ENCODE measurements at places on chromosomes 11 and 22.
A peak's percentile ranks its signal among the peaks of the same experiment; 100 is the strongest.

DNA sequence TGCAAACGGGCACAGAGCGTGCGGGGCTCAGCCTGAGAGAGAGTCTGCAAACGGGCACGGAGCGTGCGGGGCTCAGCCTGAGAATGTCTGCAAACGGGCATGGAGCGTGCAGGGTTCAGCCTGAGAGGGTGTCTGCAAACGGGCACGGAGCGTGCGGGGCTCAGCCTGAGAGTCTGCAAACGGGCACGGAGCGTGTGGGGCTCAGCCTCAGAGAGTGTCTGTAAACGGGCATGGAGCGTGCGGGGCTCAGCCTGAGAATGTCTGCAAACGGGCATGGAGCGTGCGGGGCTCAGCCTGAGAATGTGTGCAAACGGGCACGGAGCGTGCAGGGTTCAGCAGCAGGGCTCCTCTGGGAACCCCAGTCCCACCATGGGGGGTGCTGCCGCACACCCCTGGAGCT is 13.5 kb downstream of the PHRF1 start:
- DNase-seq = no peak

- no peak for DNase-seq
These were observed 2.0 kb upstream of the SOX10 start for GRCh38 chr22:37986371-37986770.

- no peak for DNase-seq
These were observed 39.6 kb upstream of the HORMAD2 start for GRCh38 chr22:30040499-30041260.

- no peak for DNase-seq
These were observed 110.4 kb upstream of the CSNK2A3 start for GRCh38 chr11:11463405-11463804.

GRCh38 chr22:47203554-47203991 is 441.1 kb downstream of the TBC1D22A start:
- no peak for DNase-seq

DNA sequence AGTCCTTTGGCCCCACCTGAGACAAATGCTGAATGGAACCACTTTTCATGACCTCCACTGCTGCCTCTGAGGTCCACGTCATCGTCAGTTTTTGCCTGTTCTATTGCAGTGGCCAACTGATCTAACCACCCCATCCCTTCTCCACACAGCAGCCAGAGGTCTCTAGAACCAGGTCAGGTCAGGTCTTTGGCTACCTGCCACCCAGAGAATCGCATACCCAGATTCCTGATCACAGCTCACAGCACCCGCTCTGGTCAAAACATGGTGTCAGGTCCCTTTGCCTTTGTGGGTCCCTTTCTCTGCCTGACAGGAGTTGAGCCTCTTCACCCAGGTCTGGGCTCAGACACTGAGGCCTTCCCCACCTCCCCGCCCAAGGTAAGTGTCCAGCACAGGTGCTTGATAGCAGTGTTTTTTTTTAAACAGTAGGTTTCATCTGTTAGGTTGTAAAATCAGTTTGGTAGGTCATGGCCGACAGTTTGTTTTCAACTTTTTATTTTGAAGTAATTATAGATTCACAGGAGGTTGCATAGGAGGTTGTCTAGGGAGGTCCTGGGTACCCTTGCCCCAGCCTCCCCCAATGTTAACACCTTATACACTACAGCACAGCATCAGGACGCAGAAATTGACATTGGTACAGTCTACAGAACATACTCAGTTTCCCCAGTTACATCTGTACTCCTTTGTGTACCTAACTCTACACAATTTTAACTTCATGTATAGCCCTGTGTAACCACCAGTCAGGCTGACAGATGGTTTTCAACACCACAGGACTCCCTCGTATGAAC is 6.9 kb downstream of the C22orf39 start:
- no peak for DNase-seq

DNA sequence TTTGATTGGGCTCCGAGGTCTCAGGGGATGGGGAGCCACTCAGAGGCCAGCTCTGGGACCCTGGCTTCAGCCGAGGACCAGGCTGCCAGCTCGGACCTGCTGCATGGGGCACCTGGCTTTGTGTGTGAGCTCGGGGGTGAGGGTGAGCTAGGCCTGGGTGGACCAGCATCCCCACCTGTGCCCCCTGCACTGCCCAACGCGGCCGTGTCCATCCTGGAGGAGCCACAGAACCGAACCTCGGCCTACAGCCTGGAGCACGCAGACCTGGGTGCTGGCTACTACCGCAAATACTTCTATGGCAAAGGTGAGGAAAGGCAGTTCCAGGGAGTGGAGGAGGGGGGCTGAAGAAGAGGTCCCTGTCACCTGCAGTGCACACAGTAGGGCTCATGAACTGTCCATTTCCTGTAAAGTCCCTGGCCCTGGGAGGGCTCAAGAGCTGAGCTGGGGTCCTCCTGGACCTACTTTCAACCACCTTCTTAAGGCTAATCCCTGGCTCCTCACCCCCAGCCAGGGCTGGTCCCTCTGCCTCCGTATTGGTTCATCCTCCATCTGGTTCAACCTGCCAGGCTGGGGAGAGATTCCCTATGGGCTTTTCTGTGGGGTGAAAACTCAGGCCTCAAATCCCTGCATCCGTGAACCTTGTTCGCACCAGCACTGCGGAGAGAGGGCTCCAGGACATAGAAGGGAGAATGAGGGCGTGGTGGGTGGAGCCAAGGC is 3.6 kb downstream of the SIPA1 start:
- no peak for DNase-seq

DNA sequence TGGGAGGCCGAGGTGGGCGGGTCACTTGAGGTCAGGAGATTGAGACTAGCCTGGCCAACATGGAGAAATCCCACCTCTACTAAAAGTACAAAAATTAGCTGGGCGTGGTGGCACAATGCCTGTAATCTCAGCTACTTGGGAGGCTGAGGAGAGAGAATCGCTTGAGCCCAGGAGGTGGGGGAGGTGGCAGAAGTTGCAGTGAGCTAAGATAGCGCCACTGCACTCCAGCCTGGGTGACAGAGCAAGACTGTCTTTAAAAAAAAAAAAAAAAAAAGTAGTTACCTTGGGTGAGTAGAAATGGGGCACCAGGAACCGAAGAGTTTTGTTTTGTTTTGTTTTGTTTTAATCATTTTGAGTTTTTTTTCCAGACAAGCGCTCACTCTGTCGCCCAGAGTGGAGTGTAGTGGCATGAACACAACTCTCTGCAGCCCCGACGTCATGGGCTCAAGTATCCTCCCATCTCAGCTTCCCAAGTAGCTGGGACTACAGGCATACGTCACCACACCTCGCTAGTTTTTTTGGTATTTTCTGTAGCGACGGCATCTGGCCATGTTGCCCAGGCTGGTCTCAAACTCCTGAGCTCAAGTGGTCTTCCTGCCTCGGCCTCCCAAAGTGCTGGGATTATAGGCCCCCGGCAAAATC is 15.8 kb downstream of the THAP12 start:
- no peak for DNase-seq

GRCh38 chr11:70176940-70177689 is 26.0 kb upstream of the FADD start:
- no peak for DNase-seq

- DNase-seq = no peak
These were observed 64.5 kb upstream of the TCF20 start for GRCh38 chr22:42334875-42335512.

DNA sequence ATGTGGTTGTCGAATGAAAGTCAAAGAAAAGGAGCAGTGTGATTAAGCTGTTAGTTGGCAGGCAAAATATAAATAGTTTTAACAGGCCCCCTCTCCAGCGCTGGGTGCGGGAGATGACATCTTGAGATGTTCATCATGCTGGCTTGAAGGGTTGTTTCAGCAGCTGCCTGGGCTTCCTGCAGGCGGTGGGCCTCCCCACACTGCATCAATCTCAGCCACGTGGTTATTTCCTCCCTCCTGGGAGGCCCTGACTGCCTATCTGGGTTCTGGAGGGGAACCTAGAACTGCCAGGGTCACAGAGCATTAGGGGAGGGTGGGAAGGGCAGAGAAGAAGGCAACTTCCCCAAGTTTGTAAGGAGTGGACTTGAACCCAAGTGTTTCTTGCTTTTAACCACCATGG is 173.3 kb upstream of the SYT13 start:
- no peak for DNase-seq

DNA sequence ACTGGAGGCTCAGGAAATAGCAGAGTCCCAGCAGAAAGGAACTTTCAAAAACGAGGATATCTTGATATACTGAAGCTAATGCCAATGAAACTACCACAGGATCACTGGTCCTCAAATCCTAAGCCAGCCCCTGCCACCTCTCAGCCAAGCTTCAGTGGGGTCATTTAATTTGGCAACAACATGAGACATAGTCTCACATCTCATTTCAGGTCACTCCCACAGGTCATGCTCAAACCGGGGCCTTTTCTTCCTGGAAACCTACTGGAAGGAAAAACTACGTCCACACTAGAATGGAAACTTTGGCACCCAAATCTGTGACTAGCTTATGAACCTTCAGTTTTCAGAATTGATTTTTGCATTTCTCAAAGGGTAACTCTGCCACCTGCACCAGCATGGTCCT is 61.9 kb upstream of the CYP2D6 start:
- no peak for DNase-seq

DNA sequence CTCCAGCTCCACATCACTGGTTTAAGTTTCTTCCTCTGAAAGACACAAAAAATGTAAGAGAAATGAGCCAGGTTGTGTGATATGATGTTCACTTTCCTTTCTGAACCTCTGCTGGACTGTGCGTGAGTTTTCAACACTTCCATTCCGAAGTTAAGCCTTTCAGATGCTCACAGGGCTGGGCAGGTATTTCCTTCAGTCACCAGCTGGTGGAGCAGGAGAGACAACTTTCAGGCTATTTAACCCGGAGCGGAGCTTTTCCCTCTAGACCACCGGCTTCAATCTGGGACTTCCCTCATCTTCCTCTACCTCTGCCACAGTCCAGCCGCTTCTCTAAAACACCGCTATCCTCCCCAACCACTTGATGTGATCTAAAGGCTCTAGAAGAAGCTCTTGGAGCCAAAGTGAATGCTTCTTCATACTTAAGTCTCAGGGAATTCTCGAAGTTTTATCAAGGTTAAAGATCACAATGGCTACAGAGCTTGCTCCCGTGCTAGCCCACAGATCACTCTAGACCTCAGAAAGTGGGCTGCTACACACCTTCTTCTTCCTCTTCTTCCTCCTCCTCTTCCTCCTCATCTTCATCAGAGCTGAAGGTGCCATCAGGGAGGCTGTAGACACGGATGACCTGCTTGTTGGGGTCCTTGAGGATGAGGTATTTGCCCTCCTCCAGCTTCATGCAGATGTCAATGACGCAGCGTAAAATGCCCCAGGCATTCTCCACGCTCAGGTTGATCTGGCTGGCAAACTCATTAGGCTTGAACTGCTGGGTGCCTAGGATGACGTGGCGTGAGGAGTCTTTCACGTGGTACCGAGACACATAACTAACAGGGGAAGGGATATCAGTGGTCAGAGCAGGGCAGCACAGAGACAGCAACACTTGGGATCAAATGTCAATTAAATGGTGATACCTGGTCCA is 4.4 kb upstream of the FOXRED2 start:
- DNase-seq = peak; percentile 61

DNA sequence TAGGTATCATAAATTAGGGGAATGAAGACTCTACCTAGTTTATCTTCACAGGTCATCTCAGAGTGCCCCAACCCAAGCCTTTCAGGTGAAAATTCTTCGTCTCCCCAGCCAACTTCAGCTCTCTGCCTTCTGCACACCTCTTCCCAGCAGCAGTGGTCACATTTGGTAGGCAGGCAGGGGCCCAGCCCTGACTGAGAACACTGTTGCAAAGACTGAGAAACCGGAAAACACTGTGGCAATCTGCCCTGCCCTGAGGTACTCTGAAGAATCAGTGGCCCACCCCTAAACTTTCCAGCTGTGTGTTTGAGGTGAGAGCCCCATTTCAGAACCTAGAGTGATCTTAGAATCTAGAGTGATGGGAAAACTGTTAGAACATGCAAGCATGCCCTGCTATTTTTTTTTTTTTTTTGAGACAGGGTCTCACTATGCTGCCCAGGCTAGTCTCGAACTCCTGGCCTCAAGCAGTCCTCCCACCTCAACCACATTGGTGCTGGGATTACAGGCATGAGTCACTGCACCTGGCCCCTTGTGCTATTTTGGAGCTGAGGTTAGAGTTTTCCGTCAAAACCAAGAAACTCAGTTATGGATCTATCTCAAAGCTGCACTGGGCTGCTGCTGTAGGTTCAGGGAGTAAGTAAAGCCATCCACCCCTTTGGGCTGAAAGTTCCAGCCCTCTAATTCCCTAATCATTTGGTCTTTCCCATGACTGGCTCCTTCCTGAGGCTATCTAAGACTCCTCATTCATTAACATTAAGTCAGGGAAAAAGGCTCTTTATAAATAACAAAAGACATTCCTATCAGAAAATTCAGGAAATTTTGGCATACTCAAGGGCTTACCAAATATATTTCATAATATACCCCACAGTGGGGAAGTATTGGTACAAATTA is 1.7 kb upstream of the LDHA start:
- no peak for DNase-seq

GRCh38 chr22:19051381-19052072 is 70.7 kb downstream of the DGCR2 start:
- DNase-seq = no peak

- no peak for DNase-seq
These were observed 24.9 kb upstream of the DGCR8 start for GRCh38 chr22:20055144-20055543.

GRCh38 chr11:14110629-14111028 is 148.1 kb downstream of the SPON1 start:
- DNase-seq = no peak

- no peak for DNase-seq
These were observed 206.1 kb upstream of the ARHGAP20 start for GRCh38 chr11:110918351-110918750.

DNA sequence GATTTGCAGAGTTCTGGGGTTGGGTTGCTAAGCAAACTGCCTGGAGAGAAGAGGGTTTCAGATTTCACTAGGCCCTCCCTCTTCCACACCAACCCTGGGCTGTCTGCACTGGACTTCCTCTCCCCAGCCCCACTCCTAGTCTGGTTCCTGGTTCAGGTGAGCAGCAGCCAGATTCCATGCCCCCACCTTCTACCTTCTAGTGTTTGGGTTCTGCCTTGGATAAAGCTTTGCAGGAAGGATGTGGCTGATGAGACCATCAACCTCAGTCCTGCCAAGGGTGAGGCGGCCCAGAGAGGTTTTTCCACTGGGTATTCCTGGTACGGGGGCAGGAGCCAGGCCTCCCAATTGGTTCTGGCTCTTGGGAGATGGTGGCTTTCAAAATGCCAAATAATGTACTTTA is 68.3 kb downstream of the BCR start:
- peak; percentile 64 for DNase-seq

- DNase-seq = no peak
These were observed 16.6 kb downstream of the TRIM29 start for GRCh38 chr11:120121336-120121735.

- DNase-seq = no peak
These were observed 14.2 kb upstream of the ST14 start for GRCh38 chr11:130145311-130145812.

GRCh38 chr11:65083134-65083833 is 556 bp downstream of the CDCA5 start:
- no peak for DNase-seq

- no peak for DNase-seq
These were observed 60.1 kb downstream of the FBLN1 start for GRCh38 chr22:45562537-45563361.

GRCh38 chr22:46696614-46697013 is 41.4 kb downstream of the CERK start:
- DNase-seq = no peak
